ENCODE measurements at places on chromosomes 6 and 20.
A peak's percentile ranks its signal among the peaks of the same experiment; 100 is the strongest.

- DNase-seq: no peak
These were observed 26.9 kb upstream of the FANCE start for GRCh38 chr6:35425284-35425683.

DNA sequence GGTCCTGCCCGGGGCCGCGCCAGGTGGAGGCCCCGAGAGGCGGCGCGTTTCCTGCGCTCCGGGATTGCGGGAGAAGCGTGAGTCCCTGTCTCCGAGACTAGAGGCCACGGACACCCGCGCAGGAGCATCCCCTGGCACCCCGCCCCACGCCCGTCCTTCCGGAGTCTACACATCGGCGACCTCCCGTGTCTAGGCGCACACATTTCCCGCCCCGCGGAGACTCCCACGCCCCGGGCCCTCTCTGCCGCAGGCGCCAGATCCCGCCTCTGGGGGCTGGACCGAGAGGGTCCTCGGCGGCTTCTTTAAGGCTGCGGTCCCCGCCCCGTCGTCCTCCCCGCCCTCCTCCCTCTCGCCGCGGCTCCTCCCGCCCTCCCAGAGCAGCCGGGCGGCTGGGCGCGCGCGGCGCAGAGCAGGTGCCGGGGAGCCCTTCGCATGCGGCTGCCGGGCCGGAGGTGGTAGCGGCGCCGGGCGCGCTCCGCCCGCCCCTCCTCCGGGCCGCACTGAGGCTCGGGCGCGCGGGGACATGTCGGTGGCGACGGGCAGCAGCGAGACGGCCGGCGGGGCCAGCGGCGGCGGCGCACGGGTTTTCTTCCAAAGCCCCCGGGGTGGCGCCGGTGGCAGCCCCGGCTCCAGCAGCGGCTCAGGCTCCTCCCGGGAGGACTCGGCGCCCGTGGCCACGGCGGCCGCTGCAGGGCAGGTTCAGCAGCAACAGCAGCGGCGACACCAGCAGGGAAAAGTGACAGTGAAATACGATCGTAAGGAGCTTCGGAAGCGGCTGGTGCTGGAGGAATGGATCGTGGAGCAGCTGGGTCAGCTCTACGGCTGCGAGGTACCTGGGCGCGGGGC is at the start of gene PPP1R14C:
Gene PPP1R14C, plus strand, starts transcription at position 375 of the 846 bp plus-strand sequence. Its CDS starts 149 bp downstream, at position 524.
- peak; percentile 73 for DNase-seq

DNA sequence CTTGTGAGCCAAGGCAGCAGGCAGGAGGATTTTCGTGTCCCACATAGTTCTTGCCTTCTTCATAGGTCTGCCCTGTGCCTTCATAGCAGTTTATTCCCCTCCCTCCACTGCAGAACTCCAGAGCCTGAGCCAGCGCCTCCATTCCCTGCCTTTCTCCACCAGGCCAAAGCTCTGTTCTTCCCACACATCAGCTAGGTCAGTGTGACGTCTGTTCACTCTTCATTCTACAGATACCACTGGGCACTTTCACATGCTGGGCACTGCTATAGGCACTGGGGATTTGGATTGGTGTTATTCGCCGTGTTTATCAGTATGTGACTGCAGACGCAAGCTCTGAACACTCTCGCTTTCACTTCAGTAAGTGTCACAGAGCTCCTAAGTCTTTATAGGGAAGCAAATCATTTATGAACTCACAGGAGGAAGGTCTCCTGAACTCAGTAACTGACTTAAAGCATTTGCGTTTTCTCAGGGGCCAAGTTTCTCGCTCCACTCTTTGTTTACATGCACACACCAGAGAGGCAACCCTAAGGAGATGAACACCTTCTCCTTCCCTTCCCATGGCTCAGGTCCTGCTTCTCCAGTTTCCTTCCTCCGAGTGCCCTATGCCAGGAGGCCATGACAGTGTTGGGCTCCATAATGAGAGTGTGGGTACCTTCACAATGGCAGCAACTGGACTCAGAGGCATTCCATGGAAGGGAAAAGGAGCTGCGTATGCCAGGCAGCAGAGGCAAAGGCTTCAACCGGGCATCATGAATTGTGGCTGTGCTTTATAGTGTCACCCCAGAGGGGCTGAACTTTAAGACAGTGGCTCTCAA is 6.3 kb upstream of the APMAP start:
- no peak for DNase-seq

- DNase-seq: no peak
These were observed 184.9 kb downstream of the GPX5 start for GRCh38 chr6:28710466-28711191.

GRCh38 chr6:116158641-116159040 is 32.7 kb upstream of the COL10A1 start:
- no peak for DNase-seq

- no peak for DNase-seq
These were observed 27.2 kb downstream of the FYN start for GRCh38 chr6:111846066-111846465.

DNA sequence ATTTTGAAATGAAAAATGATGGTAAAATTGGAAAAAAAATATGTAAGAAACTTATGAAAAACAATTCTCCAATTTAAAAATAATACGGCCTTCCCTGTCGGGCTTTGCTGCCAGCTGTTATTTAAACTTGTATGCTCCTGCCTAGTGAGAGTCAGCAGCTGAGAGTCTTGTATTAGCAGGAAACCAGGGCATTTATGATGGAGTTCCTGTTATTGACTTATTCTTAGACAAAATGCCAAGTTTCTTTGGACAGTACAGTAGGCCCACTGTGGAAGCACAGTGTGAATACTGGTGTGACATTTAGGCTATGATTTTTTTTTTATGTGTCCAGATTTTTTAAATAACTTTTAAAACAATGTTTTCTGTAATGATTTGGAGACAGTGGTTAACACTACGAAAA is 42.1 kb downstream of the GMDS start:
- DNase-seq: no peak

DNA sequence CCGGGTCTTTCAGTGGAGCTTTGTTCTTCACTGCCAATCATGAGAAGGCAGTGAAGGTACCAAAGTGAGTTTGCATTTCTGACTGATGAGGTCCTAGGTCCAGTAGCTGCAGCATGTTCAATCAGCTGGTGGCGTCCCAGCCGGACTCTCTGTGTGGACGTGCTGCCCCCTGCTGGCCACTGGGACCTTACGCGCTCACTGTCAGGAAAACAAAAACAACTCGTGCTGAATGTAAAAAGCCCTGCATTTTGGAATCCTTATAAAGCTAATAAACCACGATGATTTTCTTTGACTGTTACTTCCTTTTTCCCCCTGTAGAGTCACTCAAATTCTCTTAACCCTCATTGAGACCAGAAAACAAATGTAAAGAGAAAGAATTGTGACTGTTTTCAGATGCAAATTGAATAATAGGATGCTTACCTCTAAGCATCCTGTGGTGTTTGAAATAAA is 4.9 kb upstream of the CD24 start:
- peak; percentile 82 for DNase-seq

DNA sequence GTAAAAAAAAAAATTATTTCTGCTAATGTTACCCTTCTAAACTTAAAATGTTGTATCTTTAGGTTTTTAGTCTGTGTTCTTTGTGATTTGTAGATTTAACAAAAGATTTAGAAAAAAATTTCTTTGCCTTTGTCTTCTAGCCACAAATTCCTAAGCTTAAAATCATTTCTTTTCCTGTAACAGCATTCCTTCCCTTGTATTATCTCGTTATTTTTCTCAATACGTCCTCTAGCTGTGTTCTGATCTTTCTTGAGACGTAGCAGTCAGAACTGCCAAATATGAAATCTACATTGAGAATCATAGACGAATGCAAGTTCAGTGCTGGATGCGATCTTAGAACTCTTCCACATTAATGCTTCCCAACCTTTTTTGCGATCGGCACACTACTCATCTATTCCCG is 283.1 kb downstream of the UTRN start:
- no peak for DNase-seq

DNA sequence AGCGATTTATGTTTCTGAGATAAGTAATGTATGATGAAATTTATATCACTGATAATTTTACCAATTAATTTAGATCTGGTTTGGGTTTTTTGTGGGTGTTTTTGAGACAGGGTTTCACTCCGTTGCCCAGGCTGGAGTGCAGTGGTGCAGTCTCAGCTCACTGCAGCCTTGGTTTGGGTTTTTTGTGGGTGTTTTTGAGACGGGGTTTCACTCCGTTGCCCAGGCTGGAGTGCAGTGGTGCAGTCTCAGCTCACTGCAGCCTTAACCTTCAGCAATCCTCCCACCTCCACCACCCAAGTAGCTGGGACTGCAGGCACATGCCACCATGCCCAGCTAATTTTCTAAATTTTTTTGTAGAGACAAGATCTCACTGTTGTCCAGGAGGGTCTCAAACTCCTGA is 13.0 kb downstream of the MRS2 start:
- DNase-seq: no peak

DNA sequence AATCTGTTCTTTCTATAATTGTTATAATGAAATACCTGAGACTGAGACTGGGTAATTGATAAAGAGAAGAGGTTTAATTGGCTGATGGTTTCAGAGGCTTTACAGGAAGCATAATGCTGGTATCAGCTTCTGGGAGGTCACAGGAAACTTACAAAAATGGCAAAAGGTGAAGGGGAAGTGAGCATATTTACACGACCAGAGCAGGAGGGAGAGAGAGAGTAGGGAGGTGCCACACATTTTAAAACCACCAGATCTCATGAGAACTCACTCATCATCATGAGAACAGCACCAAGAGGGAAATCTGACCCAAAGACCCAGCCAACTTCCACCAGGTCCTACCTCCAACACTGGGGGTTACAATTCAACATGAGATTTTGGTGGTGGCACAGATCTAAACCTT is 2.6 kb upstream of the SIRPB1 start:
- peak; percentile 54 for DNase-seq

- no peak for DNase-seq
These were observed 5.5 kb downstream of the SLC35B3 start for GRCh38 chr6:8429821-8430220.

- no peak for DNase-seq
These were observed 47.2 kb downstream of the KCNS1 start for GRCh38 chr20:45053430-45054351.

DNA sequence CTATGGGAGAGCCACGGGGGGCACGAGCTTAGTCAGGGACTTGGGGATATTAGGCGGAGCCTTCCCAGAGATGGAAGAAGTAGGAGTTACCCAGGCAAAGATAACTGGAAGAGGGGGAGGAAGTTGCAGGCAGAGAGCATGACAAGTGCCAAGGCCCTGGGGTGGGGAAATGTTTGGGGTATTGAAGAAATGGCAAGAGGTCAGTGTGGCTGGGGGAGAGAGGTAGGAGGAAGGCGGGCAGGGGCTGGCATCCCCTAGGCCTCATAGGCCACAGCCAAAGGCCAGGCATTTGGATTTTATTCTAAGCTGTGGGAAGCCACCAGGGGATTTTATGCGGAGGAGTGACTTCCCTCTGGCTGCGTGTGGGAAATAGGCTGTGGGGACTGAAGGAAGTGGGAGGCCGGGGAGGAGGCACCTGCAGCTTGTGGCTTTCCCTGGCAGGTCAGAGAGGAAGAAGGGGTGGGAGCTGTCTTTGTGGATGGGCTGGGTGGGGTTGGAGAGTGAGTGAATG is 22.7 kb downstream of the SNAI1 start:
- DNase-seq: peak; percentile 94

Measured in KBM-7 (cell line).